ENCODE measurements at places on chromosomes 1 and 21. TPM values are rescaled to one million over a fixed set of nuclear protein-coding genes. Genes with fewer than 3 reads are reported as not detected.

Gene CYB5RL
- 5.4 TPM for total RNA-seq

Gene SMIM12
- total RNA-seq, result 46.4 TPM

Gene C1orf35
- total RNA-seq, result 8.8 TPM

Gene LCE4A
- total RNA-seq, result not detected

Gene LCE1D
- not detected for total RNA-seq

Gene OR2T11
- not detected for total RNA-seq
